ENCODE measurements at places on chromosomes 5 and 9. TPM values are rescaled to one million over a fixed set of nuclear protein-coding genes. Genes with fewer than 3 reads are reported as not detected.

The HSD17B3 gene
- not detected for total RNA-seq

The CER1 gene
- not detected for total RNA-seq

The INSL4 gene
- 15.8 TPM for total RNA-seq

The CCNJL gene
- total RNA-seq = 10.0 TPM

The CDC20B gene
- 0.09 TPM for total RNA-seq

The SCGB3A2 gene
- total RNA-seq = not detected

The C9orf153 gene
- total RNA-seq = not detected

The IL31RA gene
- 1.3 TPM for total RNA-seq

The POU5F2 gene
- not detected for total RNA-seq

The PCDHB12 gene
- total RNA-seq = not detected

The CBY3 gene
- not detected for total RNA-seq

The BARHL1 gene
- not detected for total RNA-seq

The IPPK gene
- total RNA-seq = 14.3 TPM

The LCN6 gene
- total RNA-seq = not detected

The TTC23L gene
- not detected for total RNA-seq

The SHOC1 gene
- total RNA-seq = not detected

Measured in A549 treated with Mapracorat at 1 μM for 4 hours (cell line).